ENCODE measurements at places on chromosomes 6 and 20.

GRCh38 chr20:64099086-64099786 is 8.1 kb downstream of the NPBWR2 start:
- DNase-seq = no peak

DNA sequence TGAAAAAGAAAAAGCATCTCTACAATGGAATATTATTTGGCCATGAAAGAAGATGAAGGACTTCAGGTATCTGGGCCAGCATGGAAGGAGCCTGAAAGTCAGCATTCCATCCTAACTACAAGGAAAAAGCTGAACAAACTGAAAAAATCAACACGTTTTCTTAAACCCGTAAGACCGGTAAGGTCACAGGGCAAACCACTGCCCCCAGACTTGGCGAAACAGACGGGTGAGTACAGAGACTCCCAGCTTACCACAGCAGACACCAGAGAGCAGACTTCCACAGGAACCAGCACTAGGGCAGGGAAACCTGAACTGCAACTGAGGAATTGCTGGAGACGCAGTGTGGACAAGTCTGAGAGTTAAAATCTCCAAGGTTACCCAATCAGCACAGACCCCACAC is 31.4 kb downstream of the BEND3 start:
- DNase-seq = no peak

- no peak for DNase-seq
These were observed 201.3 kb upstream of the EXOC2 start for GRCh38 chr6:894274-894673.

DNA sequence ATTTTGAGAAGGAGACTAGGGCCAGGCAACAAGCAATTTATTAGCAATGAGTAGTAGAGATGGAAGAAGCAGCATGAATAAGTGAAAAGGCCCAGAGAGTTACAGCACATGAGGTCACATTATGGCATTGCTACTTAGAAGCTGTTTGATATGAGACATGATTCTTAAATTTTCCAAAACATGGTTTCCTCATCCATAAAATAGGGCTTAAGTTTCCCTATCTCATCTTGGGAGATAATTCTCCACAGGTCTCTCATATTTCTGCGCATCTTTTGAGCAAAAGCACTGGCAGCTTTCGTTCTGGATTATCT is 656.1 kb downstream of the EPHA7 start:
- DNase-seq = no peak

GRCh38 chr6:96468681-96469224 is 52.9 kb upstream of the UFL1 start:
- DNase-seq = no peak

- DNase-seq = no peak
These were observed 28.5 kb upstream of the SCUBE3 start for GRCh38 chr6:35185302-35185681.

DNA sequence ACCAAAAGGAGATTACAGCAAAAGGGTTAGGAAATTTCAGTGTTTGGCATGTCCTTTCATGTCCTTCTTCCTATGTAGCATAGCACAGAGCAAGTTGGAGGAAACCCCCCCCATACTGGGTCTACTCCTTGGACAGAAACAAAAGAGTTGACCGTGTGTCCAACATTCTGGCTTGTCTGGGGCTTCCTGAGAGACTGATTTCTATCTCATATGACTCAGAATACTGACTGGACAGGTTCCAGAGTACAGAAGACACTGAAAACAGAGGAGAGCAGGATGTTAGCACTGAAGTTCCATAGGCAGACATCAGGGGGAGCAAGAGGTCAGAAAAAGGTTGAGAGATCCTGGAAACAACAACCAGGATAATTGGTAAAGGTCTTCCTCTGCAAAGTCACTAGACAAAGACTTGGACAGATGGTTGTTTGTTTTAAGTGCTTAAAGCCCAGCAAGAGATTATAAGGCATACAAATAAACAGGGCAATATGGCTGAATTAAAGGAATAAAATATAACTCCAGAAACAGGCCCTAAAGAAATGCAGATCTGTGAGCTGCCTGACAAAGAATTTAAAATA is 48.4 kb downstream of the USP49 start:
- peak; percentile 77 for DNase-seq

- DNase-seq = no peak
These were observed 933 bp upstream of the ADGRB3 start for GRCh38 chr6:68633972-68634725.

DNA sequence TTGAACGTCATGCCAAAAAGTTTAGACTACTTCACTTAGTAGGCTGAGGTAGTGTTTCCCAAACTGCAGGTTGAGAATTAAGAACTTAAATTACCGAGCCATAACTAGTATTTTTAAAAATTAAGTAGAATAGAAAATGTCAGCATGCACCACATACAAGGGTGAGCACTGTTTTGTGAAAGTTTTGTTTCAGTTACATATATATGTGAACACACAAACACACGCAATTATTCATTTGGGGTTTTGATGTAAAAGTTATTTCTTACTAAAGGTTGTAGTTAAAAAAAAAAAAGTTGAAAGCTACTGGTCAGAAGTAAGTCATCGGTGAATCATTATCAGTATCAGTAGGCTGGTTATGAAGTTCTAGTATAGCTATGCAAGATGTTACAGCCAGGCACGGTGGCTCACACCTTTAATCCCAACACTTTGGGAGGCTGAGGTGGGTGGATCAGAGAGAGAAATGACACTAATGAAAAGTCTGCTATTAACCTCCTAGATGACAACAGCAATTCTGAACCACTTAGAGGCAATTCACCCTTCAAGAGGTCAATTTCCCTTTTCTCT is 24.1 kb downstream of the FASTKD5 start:
- no peak for DNase-seq

DNA sequence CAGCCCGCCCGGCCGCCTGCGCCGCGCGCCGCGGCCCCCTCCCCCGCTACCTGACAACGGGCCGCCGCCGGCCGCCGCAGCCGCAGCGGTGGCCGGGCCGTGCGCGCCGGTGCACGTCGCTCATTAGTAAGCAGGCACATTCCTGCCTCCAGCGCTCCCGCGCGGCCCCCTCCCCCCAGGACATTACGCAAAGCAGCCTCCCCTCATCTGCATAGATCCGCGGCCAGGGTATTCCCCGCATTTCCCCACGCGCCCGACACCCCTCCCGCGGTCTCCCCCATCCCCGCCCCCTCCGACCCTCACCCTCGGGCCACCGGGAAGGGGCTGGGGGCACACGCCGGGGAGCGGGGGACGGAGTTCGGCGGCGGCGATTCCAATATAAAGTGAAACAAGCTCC is at the start of gene HIVEP2:
HIVEP2 (minus strand) TSS at position 128 of the 397 bp plus-strand sequence. CDS start 170,438 bp downstream, outside the sequence.
- no peak for DNase-seq

DNA sequence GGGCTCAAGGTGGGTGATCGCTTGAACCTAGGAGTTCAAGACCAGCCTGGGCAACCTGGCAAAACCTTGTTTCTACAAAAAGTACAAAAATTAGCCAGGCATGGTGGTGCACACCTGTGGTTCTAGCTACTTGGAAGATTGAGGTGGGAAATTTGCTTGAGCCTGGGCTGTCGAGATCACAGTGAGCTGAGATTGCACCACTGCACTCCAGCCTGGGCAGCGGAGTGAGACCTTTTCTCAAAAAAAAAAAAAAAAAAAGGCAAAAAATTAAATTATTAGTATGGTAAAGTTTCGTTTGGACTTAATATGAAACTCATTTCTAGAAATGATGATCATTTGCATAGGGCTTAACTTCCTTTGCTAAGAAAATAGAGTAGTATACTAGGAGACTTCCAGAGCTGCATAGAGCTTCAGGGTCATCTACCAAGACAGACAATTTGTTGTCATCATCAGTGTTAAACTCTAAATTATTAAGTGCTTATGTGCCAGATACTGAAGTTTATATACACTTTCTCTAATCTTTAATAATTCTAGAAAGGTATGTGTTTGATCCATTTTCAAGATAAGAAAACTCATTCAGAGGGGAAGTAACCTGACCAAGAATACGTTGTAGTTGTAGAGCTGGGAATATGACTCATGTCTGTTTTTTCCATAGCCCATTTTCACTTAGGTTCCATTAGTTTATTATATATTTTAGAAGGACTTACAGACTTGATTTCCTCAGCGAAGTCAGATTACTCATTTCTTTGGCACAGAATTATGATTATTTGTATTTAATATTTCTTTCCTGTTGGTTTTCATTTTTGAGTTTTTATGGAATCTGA is 84.5 kb downstream of the SLC16A10 start:
- DNase-seq = no peak

DNA sequence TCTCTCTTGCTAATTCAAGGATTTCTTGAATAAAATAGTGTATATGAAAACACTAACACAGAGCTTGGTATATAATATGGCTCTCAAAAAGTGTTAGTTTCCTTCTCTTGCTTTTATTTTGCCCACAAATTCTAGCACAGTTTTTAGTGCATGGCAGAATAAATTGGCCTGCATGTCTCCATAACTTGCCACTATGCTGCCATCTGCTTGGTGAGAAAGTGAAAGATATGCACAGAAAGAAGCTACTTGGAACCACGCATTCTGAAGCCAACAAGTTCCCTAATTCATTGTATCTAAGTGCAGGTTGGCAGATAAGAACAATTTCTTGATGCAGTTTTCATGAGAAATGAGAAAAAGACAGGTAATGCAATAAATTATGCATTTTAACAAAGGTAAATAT is 101.2 kb downstream of the EPHA7 start:
- DNase-seq = no peak

- no peak for DNase-seq
These were observed 282.6 kb upstream of the EYS start for GRCh38 chr6:65989676-65990075.

GRCh38 chr6:169366258-169366901 is 112.7 kb upstream of the THBS2 start:
- DNase-seq = no peak

DNA sequence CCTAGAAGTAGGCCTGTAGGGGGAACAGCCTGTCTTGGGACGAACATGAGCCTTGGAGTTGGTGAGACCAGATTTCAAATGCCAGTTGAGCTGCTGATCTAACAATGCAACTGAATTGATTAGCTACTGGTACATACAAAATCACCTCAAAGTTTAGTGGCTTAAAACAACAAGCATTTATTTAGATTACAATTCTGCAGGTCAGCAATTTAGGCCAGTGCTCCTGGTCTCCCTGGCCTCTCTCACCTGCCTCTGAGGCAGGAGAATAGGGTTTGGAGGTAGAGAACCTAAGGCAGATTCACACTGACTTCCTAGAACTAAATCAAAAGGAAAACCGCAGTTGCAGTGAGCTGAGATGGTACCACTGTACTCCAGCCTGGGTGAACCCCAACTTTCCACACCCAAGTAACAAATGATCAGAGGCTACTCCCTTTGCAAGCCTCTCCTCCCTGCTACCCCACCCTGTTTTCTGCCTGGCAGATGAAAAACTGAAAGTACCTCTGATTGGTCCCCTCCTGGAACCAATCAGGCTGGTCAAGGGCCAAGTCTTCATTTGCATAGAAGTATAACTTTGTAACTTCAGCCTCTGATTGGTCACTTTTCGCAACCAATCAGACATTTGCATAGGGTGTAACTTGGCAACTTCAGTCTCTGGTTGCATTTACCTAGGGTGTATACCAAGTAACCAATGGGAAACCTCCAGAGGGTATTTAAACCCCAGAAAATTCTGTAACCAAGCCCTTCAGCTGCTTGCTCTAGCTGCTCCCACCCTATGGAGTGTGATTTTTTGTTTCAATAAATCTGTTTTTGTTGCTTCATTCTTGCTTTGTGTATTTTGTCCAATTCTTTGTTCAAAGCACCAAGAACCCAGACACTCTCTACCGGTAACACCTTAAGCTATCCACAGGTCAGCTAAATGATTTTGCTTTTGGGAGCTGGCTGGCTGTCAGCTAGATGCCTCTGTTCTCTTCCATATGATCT is 8.1 kb upstream of the UBR2 start:
- DNase-seq = no peak

DNA sequence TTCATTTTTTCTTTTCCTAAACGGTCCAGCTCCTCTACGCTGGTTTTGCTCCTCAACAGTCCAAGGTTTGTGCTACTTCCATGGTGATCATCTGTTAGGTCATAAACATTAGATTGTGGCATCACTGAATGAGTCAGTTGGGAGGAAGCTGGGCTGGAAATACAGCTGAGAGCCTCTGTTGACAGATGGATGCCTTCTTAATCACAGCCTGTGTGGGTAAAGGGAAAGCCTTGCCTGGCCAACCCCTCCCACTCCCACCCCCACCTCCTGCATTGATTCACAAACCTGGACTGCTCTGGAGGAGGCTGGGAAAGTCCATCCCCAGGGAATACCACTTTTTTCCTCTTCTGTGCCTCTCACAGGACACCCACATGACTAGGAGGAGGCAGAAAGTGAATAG is 180.6 kb upstream of the CCN2 start:
- peak; percentile 70 for DNase-seq

- no peak for DNase-seq
These were observed 32.1 kb downstream of the DSTN start for GRCh38 chr20:17601957-17602356.

DNA sequence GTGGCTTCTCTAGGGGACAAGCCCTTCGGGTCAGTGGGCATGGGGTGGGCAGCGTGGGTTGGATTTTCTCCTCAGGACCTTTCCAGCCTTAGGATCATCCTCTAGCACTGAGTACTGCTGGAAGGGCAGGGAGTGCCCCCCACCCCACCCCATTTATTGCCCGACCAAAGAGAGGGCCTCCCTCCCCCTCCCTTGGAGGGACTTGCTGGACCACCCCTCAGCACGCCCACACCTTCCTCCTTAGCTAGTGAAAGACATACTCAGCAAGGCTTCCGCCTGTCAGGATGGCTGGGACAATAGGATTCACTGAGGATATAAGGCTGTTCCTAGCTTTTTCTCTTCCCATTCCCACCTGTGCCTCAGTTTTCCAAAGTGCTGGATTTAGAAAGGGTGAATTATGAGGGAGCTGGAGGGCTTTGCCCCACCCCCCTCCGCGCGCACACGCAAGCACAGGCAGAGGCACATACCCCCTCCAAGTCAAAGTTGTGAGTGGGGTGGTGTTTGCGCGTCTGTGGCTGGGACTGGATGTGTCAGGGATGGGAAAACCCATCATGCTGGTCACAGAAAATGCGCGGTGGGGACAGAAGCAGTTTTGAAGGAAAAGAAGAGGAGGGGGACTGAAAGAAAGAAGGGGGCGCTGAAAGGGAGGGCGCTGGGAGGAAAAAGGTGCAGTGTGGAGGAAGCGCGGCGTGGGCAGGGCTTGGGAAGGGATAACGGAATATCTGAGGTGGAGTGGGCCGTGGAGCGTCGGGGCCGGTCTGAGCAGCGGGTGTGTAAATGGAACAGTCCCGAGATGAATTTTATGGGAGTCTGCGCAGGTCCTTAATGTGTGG is 693 bp upstream of the SLC29A1 start:
- DNase-seq = peak; percentile 22

DNA sequence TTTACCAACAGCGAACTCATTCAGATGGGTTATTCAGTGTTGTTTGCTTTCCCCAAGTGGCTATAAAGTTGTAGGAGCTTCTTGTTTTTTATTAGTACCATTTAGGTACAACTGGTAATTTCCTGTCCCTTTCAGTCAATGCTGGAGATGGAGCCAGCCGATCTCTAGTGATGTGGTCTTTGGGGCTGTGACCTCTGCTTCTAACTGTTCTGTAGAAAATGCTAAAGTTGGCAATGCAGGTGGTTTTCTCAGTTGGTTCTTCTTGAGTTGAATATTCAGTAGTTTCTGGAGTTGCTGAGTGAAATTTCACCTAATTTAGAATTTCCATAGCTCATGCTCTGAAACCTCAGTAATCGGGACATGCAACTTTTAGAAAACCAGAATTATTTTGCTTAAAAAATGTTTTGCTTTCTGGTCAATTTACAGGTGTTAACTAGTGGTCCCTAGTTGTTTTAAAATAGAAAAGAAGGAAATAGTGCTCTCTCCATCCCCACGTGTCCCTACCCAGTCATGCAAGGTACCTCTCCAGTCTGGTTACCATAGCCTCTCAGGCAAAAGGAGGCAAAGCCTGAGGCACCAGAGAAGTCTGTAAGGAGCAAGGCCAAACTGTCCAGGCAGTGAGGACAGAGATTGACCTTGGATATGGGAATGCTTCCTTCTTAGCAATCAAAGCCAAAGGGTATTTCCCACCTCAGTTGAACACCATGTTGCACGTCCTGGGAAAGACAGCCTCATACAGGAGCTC is 27.3 kb upstream of the GABRR1 start:
- no peak for DNase-seq
